ENCODE measurements at places on chromosomes 3 and 15.

DNA sequence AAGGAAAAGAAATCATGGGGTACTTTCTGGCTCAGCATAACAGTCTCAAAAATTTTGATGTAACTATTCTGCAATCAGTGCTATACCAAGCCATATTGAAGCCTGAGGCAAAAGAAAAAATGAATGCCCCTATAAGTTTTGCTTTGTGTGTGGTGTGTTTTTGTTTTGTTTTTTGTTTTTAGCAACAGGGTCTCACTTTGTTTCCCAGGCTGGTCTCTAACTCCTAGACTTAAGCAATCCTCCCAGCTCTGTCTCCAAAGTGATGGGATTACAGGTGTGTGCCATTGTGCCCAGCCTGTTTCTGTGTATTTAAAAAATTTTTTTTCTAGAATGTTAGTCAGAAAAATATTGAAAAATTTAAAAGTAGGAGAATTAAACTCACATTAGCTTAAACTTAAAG is 93.2 kb downstream of the ZNF280D start:
- no peak overlapping the region for H3K27ac ChIP-seq
- DNase-seq = no peak
- no peaks in the 10 kb centered on the region for H3K27me3 ChIP-seq
- no peaks in the 10 kb centered on the region for H3K36me3 ChIP-seq
- no peak overlapping the region for H3K4me3 ChIP-seq

GRCh38 chr3:149009732-149010131 is 18.4 kb downstream of the GYG1 start:
- no peak for DNase-seq
- no peaks in the 10 kb centered on the region for H3K4me1 ChIP-seq
- H3K27ac ChIP-seq = no peak overlapping the region
- no peaks in the 10 kb centered on the region for H3K36me3 ChIP-seq

GRCh38 chr15:77864211-77865105 is 213.1 kb downstream of the TBC1D2B start:
- no peak for DNase-seq
- H3K27me3 ChIP-seq = no peaks in the 10 kb centered on the region
- no peaks in the 10 kb centered on the region for H3K36me3 ChIP-seq

DNA sequence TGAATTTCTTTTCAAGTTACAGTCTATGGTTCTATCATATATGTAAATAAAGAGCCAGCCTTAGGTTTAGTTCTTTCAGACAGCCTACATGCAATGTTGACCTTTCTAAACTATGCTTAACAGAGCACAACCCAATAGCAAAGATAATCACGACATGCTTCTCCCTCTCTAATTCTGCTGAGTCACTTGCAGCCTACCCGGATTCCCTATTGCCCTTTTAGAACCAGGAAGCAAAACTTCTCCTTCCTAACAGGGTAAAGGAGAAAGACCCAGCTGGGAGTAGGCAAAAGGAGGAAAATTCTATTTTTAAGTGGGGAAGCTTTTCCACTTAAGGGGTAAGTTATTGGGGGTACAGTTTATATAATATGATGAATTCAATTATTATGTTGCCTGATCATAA is 79.3 kb downstream of the SLC7A14 start:
- no peak overlapping the region for H3K4me3 ChIP-seq
- no peaks in the 10 kb centered on the region for H3K36me3 ChIP-seq
- no peak overlapping the region for H3K27ac ChIP-seq
- H3K4me1 ChIP-seq = no peaks in the 10 kb centered on the region
- H3K27me3 ChIP-seq = no peaks in the 10 kb centered on the region

DNA sequence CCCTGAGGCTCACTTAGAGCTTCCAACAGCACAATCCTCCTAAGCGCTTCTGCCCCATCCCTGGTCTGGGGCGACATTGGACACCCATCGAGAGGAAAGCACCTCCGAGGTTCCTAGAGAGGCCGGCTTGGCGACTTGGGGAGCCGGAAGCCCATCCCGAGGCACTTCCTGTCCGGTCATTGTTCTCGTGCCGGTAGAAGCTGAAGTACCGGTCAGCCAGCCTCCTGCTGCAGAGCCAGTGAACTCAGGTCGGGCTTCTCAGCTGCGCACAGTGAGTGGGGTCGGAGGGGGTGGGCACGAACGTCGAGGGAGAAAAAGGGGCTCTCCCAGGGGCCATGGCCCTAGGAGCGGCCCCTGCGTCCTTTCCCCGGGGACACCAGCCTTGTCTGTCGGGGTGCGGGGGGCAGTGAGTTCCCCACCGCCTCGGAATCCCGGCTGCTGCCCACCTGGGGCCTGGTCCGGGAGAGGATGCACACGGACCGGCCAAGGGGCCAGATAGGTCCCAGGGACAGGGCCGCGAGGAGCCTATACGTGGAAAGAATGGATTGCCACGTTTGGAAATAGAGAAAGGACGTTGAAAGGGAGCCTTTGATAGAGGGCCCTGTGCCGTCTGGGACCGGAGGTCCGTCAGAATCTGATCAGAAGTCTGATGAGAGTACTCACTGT is at the start of gene ZNF35:
Gene ZNF35 (plus strand): TSS at position 169 of the 666 bp plus-strand sequence. CDS start 2,336 bp downstream, outside the sequence.
- H3K36me3 ChIP-seq = peaks cover 9% of the 10 kb centered on the region
- H3K4me3 ChIP-seq = peak within 1 kb of the TSS; percentile 77
- peak; percentile 80 for DNase-seq
- no peaks in the 10 kb centered on the region for H3K27me3 ChIP-seq
- H3K4me1 ChIP-seq = no peaks in the 10 kb centered on the region
- H3K27ac ChIP-seq = peak within 1 kb of the TSS; percentile 81

DNA sequence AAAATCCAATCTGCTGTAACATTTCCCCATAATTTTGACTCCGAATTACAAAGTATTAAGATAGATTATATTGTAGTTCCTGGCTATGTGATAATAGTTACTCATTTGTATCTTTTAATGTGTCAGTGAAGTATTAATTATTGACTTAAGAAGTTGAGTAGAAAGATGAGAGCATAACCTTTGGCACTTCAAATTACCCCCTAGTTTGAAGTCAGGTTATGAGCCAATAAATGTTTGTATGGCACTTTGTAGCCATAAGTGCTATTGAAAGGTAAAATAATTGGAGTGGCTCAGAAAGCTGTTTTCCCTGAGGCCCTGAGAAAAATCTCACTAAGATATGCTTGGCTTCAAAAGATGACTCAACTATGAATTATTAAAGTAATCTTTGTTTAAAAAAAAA is 31.0 kb downstream of the IREB2 start:
- H3K36me3 ChIP-seq = peaks cover 94% of the 10 kb centered on the region
- no peak for DNase-seq
- no peak overlapping the region for H3K27ac ChIP-seq
- no peak overlapping the region for H3K4me3 ChIP-seq
- no peaks in the 10 kb centered on the region for H3K4me1 ChIP-seq

- DNase-seq = no peak
- no peaks in the 10 kb centered on the region for H3K4me1 ChIP-seq
- H3K36me3 ChIP-seq = no peaks in the 10 kb centered on the region
Measured at GRCh38 chr3:55156851-55157650, 229.2 kb upstream of the LRTM1 start.

DNA sequence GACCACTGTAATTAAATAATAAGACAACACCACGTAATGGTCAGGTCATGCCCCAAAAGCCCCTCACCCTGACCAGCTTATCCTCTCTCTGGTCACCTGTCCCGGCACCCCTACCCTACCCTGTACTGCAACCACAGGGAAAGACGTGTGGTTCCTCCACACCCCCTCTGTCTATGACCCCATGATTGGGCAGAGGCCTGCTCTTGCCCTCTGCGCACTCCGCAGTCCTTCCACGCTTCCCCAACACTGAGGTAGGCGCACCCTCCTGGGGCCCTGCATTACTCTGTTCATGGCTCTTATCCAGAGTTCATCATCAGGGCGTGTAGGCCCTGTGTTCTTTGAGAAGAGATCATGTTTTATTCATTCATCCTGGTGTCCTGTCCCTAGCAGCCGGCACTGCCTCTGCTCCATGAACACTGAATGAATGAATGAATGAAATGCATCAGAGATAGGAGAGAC is 33.8 kb downstream of the MGLL start:
- H3K27me3 ChIP-seq = no peaks in the 10 kb centered on the region
- H3K27ac ChIP-seq = no peak overlapping the region
- no peaks in the 10 kb centered on the region for H3K4me1 ChIP-seq
- no peak overlapping the region for H3K4me3 ChIP-seq
- no peak for DNase-seq
- H3K36me3 ChIP-seq = no peaks in the 10 kb centered on the region

GRCh38 chr3:28575100-28575745 is 226.6 kb upstream of the AZI2 start:
- H3K27me3 ChIP-seq = peaks cover 75% of the 10 kb centered on the region
- H3K36me3 ChIP-seq = no peaks in the 10 kb centered on the region
- peak overlapping the region; percentile 50 for H3K4me3 ChIP-seq
- no peak for DNase-seq
- H3K4me1 ChIP-seq = peaks cover 9% of the 10 kb centered on the region

- H3K27me3 ChIP-seq = no peaks in the 10 kb centered on the region
- H3K4me3 ChIP-seq = no peak overlapping the region
- H3K36me3 ChIP-seq = no peaks in the 10 kb centered on the region
- no peak for DNase-seq
- H3K4me1 ChIP-seq = no peaks in the 10 kb centered on the region
Measured at GRCh38 chr15:84595660-84596059, 5.1 kb upstream of the ZSCAN2 start.

GRCh38 chr3:185421577-185422232 is 58.8 kb downstream of the MAP3K13 start:
- H3K27me3 ChIP-seq = no peaks in the 10 kb centered on the region
- DNase-seq = no peak
- no peaks in the 10 kb centered on the region for H3K36me3 ChIP-seq
- no peak overlapping the region for H3K4me3 ChIP-seq
- peaks cover 4% of the 10 kb centered on the region for H3K4me1 ChIP-seq
